ENCODE measurements at places on chromosomes 12 and 14.

DNA sequence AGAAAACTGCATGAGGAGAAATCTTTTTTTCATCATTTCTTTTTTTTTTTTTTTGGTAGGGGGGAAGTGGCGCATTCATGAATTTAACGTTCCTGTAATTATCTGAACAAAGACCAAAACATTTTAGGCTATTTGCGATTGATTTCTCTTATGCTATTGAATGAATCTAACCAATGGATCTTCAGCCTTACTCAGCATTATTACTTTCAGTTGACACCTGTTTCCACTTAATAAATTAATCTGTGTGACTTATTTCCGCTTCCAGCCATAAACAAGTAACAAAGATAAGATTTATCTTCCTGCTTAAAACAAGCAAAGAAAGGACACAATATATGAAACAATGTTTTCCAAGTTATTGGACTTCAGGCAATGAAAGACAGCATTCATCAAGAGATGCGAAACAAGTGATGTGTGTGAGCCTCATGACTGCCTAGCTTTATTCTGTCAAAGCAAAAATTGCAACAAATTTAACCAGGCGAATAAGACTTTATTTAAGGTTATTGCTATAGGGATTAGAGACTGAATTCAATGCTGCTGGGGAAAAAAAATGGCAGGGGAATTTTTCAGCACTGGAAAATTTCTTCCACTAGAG lies 1026.9 kb downstream of the LRFN5 start:
- H3K4me3 ChIP-seq: no peak overlapping the region
- no peaks in the 10 kb centered on the region for H3K27me3 ChIP-seq
- no peak overlapping the region for H3K27ac ChIP-seq
- no peak for DNase-seq

DNA sequence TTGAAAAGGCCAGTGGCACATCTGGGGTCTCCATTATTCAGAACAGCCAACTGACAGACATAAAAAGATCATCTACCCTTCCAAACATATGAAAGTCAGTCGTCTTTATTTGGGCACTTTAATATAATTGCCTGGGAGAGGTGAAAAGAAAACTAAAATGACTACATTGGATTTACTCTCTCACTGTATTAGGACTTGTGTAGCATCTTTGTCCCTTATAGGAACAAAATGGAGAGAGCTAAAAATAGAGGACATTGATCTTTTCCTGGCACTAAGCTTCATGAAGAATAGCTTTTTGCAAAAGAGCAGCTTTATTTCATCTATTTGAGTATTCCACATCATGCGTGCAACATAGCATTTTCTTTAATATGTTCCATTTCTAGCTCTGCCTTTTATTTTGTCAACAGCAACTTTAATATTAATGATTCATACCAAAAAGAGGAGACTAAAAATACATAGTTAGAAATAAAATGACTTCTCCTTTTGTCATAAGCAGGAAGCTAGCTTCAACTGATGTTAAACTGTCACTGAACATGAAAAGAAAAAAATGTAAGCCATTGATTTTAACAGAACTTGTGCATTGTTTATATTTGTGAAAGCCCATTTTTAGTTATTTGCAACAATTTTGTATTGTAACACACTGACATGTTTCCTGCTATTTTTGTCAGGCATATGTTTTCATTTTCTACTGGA lies 254.6 kb downstream of the SEC23A start:
- H3K4me1 ChIP-seq: no peaks in the 10 kb centered on the region
- peaks cover 4% of the 10 kb centered on the region for H3K27me3 ChIP-seq
- H3K4me3 ChIP-seq: no peak overlapping the region
- H3K36me3 ChIP-seq: no peaks in the 10 kb centered on the region
- H3K27ac ChIP-seq: no peak overlapping the region
- DNase-seq: no peak

DNA sequence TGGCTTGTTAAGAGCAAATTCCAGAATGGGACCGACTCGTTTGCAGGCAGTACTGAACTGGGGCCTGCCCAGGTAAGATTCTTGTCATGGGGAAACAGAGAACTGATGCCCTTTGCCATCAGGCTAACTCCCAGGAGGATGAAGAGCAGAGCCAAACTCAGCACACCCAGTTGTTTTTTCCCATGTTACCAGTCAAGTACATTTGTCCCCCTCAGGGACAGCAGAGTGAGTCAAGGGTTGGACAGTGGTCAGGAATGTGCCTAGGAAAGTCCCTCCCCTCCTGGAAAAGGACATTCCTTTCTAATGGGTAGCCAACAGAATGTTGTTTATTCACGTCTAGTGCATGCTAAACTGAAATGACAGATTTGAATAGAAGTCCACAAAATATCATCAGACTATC lies 1.6 kb downstream of the ART4 start:
- H3K27me3 ChIP-seq: peaks cover 4% of the 10 kb centered on the region
- no peak overlapping the region for H3K4me3 ChIP-seq
- no peak for DNase-seq
- no peak overlapping the region for H3K27ac ChIP-seq
- H3K36me3 ChIP-seq: no peaks in the 10 kb centered on the region

- H3K4me3 ChIP-seq: peak overlapping the region; percentile 80
- H3K27me3 ChIP-seq: peaks cover 8% of the 10 kb centered on the region
- no peaks in the 10 kb centered on the region for H3K36me3 ChIP-seq
These were observed 1.6 kb downstream of the TMEM260 start for GRCh38 chr14:56581041-56581727.

DNA sequence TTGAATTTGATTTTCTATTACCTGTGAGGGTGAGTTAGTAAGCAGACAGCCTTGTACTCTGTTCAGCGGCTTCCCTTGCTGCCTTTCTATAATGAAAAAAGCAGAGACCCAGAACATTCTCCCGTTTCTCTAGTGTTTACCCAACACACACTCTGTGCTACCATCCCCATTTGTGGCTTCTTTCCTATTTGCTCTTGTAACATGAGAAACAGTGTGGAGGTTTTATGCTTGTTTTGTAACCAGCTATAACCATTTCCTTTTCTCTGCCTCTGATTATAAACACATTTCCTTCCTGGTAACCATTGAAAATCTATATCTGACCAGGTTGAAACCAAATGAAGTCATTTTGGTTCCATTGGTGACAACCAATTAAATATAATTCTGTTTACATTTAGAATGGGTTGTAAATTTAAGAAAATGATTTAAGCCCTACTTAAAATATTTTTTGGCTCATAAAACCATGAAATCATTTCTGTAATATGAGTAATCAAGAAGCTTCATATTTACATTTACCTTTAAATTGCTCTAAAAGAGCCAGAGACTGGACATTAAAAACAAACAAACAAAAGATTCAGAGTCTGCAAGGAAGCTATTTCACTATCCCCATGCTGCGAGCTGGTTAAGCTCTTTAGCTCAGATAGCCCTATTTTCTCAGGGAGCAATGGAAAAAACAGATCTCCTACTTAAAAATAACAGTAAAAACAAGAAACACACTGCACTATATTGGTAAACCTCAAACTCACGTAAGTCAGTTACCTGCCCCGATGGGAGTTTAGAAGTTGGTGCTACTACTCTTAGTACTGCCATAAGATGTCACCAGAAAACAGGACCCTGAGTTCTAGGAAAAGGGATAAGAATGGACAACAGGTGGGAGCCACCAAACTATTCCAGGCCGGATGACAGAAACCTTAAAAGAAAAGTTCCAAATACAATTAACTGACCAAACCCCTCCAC lies 206.5 kb upstream of the EEA1 start:
- peaks cover 26% of the 10 kb centered on the region for H3K4me1 ChIP-seq
- H3K36me3 ChIP-seq: no peaks in the 10 kb centered on the region
- no peaks in the 10 kb centered on the region for H3K27me3 ChIP-seq
- H3K27ac ChIP-seq: no peak overlapping the region

GRCh38 chr14:76551906-76552305 lies 176.0 kb downstream of the ESRRB start:
- H3K27ac ChIP-seq: no peak overlapping the region
- H3K27me3 ChIP-seq: peaks cover 5% of the 10 kb centered on the region
- no peaks in the 10 kb centered on the region for H3K36me3 ChIP-seq
- no peak overlapping the region for H3K4me3 ChIP-seq

- peaks cover 4% of the 10 kb centered on the region for H3K27me3 ChIP-seq
- H3K4me3 ChIP-seq: no peak overlapping the region
- H3K27ac ChIP-seq: no peak overlapping the region
- H3K4me1 ChIP-seq: no peaks in the 10 kb centered on the region
- DNase-seq: no peak
These were observed 296.6 kb upstream of the PRICKLE1 start for GRCh38 chr12:42886160-42886559.

DNA sequence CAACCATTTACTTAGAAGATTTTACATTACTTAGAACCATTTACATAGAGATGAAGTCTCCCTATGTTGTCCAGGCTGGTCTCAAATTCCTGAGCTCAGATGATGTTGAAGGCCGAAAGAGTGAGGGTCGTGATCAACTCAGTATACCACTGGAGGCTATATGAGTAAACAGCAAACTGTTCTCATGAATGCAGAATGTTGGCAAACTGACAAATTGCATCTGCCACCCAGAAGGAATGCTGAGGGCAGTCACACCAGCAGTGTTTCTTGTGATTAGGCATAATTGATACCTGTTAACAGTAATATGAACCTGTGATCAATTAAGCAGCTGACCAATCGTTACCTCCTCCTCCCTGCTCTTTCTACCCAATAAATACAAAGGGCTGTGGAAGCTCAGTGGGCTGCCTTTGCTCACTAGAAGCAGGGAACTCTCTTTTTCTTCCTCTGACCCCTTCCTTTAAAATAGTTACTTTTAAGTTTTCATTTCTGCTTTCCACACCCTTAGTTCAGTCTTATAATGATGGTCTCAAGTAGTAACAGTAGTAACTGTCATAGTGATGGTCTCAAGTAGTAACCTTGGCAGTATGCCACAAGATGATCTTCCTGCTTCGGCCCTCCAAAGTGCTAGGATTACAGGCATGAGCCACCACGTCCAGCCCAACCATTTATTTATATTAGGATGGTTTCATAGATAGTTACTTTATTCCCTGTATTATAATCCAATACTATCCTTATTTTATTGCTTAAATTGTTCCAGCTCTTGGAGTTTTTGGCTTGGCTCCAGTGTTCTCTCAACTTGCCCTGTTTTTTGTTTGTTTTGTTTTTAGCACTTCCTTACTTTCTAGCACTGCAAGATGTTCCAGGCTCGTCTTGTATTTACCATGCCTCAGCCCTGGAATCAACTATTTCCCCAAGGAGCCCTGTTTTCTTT lies 25.8 kb downstream of the LIMA1 start:
- no peak for DNase-seq
- no peaks in the 10 kb centered on the region for H3K4me1 ChIP-seq
- H3K4me3 ChIP-seq: no peak overlapping the region
- no peak overlapping the region for H3K27ac ChIP-seq
- H3K36me3 ChIP-seq: peaks cover 2% of the 10 kb centered on the region
- H3K27me3 ChIP-seq: no peaks in the 10 kb centered on the region

- H3K4me1 ChIP-seq: no peaks in the 10 kb centered on the region
- H3K27me3 ChIP-seq: peaks cover 4% of the 10 kb centered on the region
- H3K27ac ChIP-seq: no peak overlapping the region
- H3K36me3 ChIP-seq: no peaks in the 10 kb centered on the region
These were observed 41.9 kb upstream of the PAWR start for GRCh38 chr12:79732638-79733037.

- no peak overlapping the region for H3K4me3 ChIP-seq
- H3K27ac ChIP-seq: peak overlapping the region; percentile 36
- H3K4me1 ChIP-seq: peaks cover 8% of the 10 kb centered on the region
- H3K27me3 ChIP-seq: no peaks in the 10 kb centered on the region
- DNase-seq: no peak
These were observed 198.9 kb downstream of the ZFP36L1 start for GRCh38 chr14:68593806-68594536.

Data from immature natural killer cell (primary cell).